Activated naive CD8-positive, alpha-beta T cell treated with anti-CD3 and anti-CD28 coated beads for 36 hours (primary cell): ENCODE measurements at places on chromosomes 5 and 9.

DNA sequence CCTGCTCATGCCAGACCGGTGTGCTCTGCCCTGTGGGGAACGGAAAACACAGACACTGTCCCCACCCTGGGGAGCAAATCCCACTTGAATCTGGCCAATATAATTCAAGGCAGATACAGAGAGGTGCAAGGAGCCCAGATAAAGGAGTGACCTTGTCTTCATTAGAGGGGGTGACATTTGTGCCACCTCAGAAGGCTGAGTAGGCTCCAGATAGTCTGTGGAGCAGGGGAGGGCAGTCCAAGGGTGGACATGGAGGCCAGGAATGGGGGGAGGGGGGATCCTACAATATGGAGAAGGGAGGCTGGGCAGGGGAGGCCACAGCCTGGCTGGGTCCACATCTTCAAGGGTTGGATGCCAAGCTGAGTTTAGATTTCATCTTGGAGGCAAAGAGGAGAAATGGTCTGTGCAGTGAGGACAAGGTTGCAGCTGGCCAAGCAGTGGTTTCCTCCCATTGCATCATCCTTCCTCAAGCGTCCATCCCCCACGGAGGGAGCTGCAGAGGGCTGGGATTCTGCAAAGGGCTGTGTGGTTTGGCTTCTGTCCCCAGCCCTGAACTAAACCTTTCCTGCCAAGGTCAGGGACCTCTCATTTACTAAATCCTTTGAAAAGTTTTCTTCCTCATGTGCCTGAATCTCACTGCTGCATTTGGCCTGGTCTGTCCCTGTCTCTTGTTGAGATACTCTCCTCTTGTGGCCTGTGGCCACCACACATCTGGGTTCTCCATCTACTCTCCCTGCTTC is 60.1 kb downstream of the GALNT12 start:
- H3K36me3 ChIP-seq, result no peaks in the 10 kb centered on the region
- H3K27me3 ChIP-seq, result peaks cover 6% of the 10 kb centered on the region
- no peak overlapping the region for H3K4me3 ChIP-seq
- H3K27ac ChIP-seq, result peak overlapping the region; percentile 35
- no peak for DNase-seq
- no peaks in the 10 kb centered on the region for H3K4me1 ChIP-seq

DNA sequence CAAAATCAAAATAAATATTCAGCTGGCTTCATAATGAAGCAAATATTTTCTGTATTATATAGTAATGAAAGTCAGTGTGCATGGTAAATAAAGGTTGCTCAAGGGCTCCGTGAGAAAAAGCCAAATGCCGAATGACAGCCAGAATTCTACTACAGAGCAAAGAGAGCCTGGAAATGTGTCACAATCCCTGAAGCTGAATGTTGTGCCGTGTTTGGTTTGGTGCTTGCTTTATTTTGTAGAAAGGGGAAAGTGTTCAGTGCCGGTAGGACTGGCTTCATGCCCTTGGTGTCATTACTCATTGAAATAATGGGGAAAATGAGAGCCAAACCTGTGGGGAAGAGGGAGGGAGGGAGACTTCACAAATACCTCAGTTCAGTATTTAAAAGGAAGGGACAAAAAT is 26.8 kb upstream of the ADAMTSL1 start:
- peaks cover 9% of the 10 kb centered on the region for H3K27me3 ChIP-seq
- H3K36me3 ChIP-seq, result no peaks in the 10 kb centered on the region
- DNase-seq, result no peak
- H3K4me1 ChIP-seq, result no peaks in the 10 kb centered on the region

GRCh38 chr9:100600521-100601079 is 22.7 kb downstream of the CAVIN4 start:
- DNase-seq, result no peak
- no peak overlapping the region for H3K27ac ChIP-seq
- H3K36me3 ChIP-seq, result no peaks in the 10 kb centered on the region
- no peaks in the 10 kb centered on the region for H3K27me3 ChIP-seq
- no peak overlapping the region for H3K4me3 ChIP-seq

- peaks cover 16% of the 10 kb centered on the region for H3K27me3 ChIP-seq
- H3K4me3 ChIP-seq, result no peak overlapping the region
- H3K27ac ChIP-seq, result no peak overlapping the region
- no peak for DNase-seq
- H3K4me1 ChIP-seq, result no peaks in the 10 kb centered on the region
- no peaks in the 10 kb centered on the region for H3K36me3 ChIP-seq
Measured at GRCh38 chr9:70642341-70642740, 227.9 kb upstream of the KLF9 start.

DNA sequence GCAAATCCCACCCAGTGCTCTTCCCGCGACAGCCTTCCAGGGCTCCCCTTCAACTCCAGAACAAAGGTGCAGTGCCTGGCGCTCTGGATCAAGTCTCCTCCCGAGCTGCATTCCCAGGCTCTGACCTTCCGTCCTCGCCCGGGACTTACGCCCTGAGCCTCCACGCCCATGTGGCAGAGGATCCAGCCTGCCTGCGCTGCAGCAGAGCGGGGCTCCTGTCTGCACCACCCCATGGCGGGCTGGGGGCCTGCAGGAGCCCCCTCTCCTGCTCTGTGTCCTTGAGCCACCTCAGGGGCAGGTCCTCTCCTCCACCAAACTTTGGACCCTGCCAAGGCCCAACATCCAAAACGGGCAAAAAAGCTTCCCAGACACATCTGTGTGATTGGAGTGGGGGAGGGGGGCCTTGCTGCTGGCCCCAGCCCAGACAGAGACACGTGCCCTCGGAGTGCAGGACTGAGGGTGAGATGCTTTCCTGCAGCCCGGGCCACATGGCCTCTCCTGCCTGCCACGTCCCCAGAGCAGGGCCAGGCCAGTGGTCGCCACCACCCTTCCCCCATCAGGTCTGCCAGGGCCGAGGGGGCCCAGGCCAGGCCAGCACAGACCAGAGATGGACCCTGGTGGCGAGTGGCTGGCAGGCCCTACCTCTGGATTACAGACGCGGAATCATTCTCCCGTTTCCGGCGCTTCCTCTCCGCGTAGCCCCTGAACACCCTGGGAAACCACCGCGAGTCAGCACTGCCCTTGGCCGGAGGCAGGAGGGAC is 4.4 kb downstream of the NSMF start:
- peaks cover 18% of the 10 kb centered on the region for H3K4me1 ChIP-seq
- no peaks in the 10 kb centered on the region for H3K27me3 ChIP-seq
- H3K36me3 ChIP-seq, result peaks cover 46% of the 10 kb centered on the region
- peak overlapping the region; percentile 12 for H3K27ac ChIP-seq

GRCh38 chr5:128254789-128255188 is 171.2 kb downstream of the SLC12A2 start:
- H3K27ac ChIP-seq, result no peak overlapping the region
- DNase-seq, result no peak
- no peaks in the 10 kb centered on the region for H3K36me3 ChIP-seq
- no peak overlapping the region for H3K4me3 ChIP-seq

GRCh38 chr5:148970876-148971275 is 92.0 kb downstream of the SH3TC2 start:
- no peaks in the 10 kb centered on the region for H3K36me3 ChIP-seq
- no peak overlapping the region for H3K4me3 ChIP-seq
- no peaks in the 10 kb centered on the region for H3K4me1 ChIP-seq
- no peak for DNase-seq
- H3K27ac ChIP-seq, result no peak overlapping the region

DNA sequence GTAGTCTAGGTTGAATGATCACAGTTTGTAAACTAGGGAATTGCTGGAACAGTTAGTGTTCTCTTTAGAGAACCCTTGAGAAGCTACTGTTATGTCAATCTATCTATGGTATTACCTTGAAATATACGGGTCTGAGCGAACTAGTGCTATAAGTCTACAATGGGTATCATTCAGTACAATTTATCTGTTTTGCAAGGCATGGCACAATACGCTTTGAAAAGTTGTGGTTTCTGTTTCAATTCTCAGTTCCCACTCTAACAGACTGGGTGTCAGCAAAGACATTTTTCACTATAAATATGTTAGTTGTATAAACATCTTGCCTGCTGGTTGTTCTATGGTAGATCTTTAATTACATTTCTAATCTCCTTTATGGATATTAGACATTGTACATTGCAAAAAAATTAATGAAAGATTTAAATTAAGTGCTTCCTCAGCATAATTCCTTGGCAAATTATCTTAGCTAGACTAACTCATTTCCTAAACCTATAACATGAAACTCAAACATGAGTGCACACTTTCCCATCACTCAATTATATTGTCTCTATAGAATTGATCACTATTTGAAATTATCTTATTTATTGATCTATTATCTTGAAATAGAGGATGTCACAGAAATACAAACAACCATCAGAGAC is 24.9 kb upstream of the SLCO6A1 start:
- no peak overlapping the region for H3K27ac ChIP-seq
- no peak for DNase-seq
- H3K27me3 ChIP-seq, result no peaks in the 10 kb centered on the region
- no peaks in the 10 kb centered on the region for H3K36me3 ChIP-seq

GRCh38 chr5:136174021-136174659 is 18.8 kb downstream of the SMIM32 start:
- DNase-seq, result no peak
- no peak overlapping the region for H3K4me3 ChIP-seq
- no peaks in the 10 kb centered on the region for H3K27me3 ChIP-seq
- no peaks in the 10 kb centered on the region for H3K4me1 ChIP-seq
- no peak overlapping the region for H3K27ac ChIP-seq

DNA sequence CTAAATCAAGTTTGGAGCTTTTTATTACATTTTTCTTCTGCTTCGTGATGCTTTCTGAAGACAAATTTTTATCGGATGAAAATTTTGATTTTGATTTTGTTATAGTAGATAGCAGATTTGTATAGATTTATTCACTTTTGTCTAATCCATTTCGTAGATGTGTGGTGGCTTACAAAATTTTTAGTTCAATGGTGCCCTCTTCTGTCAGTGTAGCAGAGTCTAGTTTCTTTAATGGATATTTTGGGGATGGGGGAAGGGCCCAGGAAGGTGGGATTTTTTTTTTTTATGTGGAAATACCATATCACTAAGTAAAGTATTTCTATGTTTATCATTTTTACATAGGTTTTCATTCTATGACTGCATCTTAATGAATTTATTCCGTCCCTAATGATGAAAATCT is 259.9 kb upstream of the TARS1 start:
- H3K4me1 ChIP-seq, result no peaks in the 10 kb centered on the region
- no peak overlapping the region for H3K27ac ChIP-seq
- H3K27me3 ChIP-seq, result no peaks in the 10 kb centered on the region
- H3K4me3 ChIP-seq, result no peak overlapping the region

DNA sequence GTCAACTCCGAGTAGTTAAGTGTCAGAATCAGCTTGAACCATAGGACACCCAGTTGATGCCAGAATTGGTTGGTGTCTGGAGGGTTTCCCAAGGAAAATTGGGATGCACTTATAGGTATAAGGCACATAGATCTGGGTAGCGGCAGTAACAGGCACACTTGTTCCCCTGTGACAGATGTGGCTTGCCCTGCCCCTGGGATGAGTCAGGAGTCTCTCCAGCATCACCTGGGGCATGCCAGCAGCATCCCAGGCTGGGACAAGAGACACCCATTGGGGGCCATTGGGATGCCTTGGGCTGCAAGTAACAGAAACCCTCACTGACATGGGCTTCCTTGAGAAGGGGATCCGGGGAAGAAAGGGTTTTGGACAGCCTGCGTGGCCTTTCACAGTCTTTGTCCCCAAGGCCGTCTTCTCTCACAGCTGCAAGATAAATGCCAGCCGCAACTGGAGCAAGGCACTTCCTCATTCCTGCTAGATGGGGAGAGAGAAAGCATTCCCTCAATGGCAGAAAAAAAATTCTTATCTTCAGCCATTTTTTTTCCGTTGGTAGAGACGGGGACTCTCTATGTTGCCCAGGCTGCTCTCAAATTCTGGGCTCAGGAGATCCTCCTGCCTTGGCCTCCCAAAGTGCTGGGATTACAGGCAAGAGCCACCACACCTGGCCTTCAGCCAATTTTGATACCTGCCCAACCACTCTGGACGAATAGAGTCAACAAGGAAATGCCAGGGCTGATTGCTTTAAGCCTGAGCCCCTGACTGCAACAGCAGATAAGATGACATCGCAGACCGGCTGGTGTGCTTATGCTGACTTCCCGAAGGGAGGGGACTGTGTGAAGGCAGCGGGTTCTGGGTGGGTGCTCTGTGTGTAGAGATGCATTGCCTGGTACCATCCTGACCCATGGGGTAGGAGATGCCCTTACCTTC is 13.3 kb upstream of the RNF130 start:
- H3K4me3 ChIP-seq, result no peak overlapping the region
- no peak overlapping the region for H3K27ac ChIP-seq
- DNase-seq, result no peak
- H3K4me1 ChIP-seq, result peaks cover 31% of the 10 kb centered on the region

DNA sequence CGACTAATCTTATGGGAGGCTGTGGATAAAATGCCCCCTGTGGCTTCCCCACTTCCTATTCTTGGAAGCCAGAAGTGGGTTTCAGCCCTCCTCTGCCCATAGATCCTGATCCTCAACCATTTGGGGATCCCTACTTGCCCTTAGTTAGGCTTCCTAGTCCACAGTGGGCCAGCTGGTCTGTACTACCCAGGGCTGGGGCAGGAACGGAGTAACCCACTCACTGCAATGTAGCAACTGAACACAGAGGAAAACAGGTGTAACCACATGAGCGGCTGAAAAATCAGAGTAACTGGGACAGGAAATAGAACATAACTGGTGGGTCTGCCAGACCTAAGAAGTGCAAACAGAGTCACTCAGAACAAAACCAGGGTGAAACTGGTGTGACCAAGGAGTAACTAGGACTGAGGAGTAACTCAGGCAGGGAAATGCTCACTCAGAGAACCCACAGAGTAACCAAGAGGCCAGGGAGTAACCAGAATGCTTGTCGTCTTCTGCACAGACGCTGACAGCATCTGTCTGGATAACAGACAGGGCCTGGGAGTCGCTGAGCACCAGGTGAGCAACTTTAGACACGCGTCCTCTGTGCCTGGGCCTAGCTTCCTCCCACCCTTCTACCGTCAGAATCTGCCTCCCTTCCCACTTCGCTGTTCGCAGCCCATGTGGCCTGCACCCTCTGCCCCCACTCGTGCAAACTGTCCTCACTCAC is 1.0 kb downstream of the AQP3 start:
- peak overlapping the region; percentile 88 for H3K27ac ChIP-seq
- peak overlapping the region; percentile 87 for H3K4me3 ChIP-seq
- H3K36me3 ChIP-seq, result no peaks in the 10 kb centered on the region
- no peaks in the 10 kb centered on the region for H3K27me3 ChIP-seq

DNA sequence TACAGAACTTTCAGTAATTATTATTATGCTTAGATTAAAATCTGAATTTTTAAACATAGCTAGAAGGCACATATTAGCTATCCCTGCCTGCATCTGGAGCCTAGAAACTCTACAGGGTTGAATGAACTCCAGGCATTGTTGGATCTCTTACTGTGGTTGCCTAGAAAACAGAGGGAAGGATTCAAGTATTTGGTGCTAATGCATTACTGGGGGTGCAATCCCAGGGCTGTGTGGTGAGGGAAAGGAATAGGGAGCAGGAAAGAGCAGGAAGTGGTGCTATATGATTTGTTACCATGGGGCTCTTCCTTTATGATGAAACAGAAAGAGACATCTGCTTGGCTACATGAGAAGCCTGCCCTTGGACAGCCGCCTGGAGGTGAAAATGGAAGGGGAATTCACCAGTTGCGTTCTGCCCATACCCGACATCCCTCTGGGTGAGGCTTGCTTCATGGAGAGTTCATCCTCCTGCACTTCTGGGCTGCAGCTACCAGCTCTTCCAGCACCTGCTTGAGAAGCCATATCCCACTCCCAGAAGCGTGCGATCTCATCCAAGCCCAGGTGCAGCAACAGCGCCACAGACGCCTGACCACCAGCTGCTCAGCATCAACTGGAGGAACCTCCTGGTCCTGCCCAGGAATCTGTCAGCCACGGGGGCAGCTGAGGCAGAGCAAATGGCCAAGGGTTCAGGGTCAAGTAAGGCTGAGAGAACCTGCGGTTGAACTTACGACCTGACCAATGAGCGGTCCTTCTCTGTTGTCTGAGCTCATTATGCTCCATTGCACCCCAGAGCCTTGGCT is 362.8 kb downstream of the SEMA5A start:
- DNase-seq, result no peak
- no peaks in the 10 kb centered on the region for H3K4me1 ChIP-seq
- H3K27me3 ChIP-seq, result no peaks in the 10 kb centered on the region
- no peak overlapping the region for H3K27ac ChIP-seq
- H3K4me3 ChIP-seq, result no peak overlapping the region
- no peaks in the 10 kb centered on the region for H3K36me3 ChIP-seq
